Aorta (tissue), 5 donors: ENCODE measurements at places on chromosomes 5 and 9. TPM values are rescaled to one million over a fixed set of nuclear protein-coding genes. Genes with fewer than 3 reads are reported as not detected.

DNA sequence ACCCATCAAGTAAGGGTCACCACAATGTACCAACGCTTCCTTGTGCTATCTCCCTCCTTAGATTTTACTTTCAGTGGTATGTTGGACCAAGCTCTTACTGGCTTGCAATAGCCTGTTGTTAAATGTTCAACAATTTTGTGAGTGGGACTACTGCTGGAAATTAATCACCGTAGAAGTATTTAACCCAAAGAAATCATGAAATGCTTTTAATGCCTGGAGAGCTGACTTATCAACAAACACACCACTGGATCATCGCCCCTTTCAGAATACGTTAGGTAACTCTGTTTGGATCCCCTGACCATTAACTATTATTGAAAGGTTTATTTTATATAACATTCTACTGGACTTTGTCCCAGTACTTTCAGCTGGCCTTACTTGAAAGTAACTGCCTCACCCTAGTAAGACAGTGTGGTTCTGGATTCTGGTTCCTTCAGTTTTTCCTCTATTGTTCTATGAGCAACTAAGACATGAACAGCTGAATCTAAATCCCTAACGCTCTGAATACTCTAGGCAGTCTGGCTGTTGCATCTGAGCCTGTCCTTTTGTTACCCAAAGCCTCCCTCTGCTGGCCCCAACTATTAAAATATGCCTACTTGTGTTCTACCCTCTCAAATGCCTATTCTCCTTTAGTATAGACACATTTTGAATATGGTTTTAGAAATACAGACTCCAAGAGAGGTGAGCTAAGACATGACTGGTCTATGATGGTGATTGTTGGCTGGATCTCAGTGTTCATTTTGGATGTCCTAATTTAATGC is 1203.4 kb upstream of the DMAC1 start:
- DNase-seq = no peak

- no peak for DNase-seq
Measured at GRCh38 chr9:93916358-93916757, 38.8 kb downstream of the BARX1 start.

SLC27A6 gene
- total RNA-seq = 0.16 TPM

LECT2 gene
- not detected for total RNA-seq

GRCh38 chr5:74978345-74978744 is 74.0 kb downstream of the GCNT4 start:
- no peak for DNase-seq

RANBP17 gene
- total RNA-seq = 13.6 TPM

- no peak for DNase-seq
Measured at GRCh38 chr5:82406205-82406773, 128.1 kb upstream of the RPS23 start.

- DNase-seq = no peak
Measured at GRCh38 chr9:34431667-34432066, 26.7 kb downstream of the FAM219A start.

DNA sequence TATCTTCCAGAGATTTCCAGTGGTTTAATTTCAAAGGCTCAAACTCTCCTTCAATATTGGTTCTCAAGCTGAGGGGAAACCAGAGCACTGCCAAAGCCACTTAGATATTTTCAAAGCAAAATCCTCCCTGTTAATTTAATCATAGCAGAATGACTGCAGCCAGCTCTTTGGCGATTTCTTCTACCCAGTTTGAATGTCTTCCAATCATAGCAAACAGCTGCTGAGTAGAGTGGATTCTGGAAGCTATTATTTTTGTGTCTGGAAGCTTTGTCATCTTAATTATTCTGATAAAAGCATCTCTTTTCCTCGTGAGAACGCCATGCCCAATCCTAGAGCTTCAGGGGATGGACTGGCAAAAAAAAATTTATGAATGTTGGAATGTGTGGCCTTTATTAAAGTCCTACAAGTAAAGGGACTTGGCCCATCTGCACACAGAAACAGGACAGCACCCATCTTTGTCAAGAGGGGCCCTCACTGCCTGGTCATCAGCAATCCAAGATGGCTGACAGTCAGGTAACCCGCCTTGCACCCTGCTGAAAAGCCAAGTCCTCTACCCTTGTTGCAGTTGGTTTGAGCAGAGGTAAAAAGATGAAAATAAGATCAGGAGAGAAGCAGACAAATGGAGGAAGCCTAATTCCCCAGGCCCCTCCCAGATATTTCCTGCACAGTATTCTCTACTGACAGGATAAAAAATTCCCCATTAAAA is 125.1 kb downstream of the SUSD1 start:
- no peak for DNase-seq

- peak; percentile 81 for DNase-seq
Measured at GRCh38 chr9:92808726-92809451, 44.3 kb upstream of the BICD2 start.

ST8SIA4 gene
- 15.6 TPM for total RNA-seq

CLIC3 gene
- total RNA-seq = 7.0 TPM

PHYHD1 gene
- 20.5 TPM for total RNA-seq

SLC9A3 gene
- 0.97 TPM for total RNA-seq

SHOC1 gene
- total RNA-seq = not detected

ADRB2 gene
- 2.2 TPM for total RNA-seq

GRCh38 chr5:169009123-169009522 is 291.8 kb downstream of the SLIT3 start:
- DNase-seq = no peak
